ENCODE measurements at places on chromosomes 12 and 14. TPM values are rescaled to one million over a fixed set of nuclear protein-coding genes. Genes with fewer than 3 reads are reported as not detected.

The SALL2 gene
- 3.3 TPM for total RNA-seq

The CFAP54 gene
- total RNA-seq: 0.27 TPM

The RERG gene
- total RNA-seq: 2.7 TPM

The CRY1 gene
- total RNA-seq: 11.0 TPM

The SERPINA10 gene
- total RNA-seq: not detected

The BCAT1 gene
- total RNA-seq: 5.0 TPM

The KCNH3 gene
- total RNA-seq: 0.16 TPM

The MYF6 gene
- total RNA-seq: not detected

The GPR162 gene
- total RNA-seq: 4.9 TPM

The FOXA1 gene
- not detected for total RNA-seq

The SERPINA5 gene
- 0.28 TPM for total RNA-seq

The KRT78 gene
- total RNA-seq: not detected

The DHRS1 gene
- 10.7 TPM for total RNA-seq

The C12orf56 gene
- not detected for total RNA-seq

The MUCL1 gene
- total RNA-seq: not detected

The CPNE6 gene
- total RNA-seq: not detected

The KRT74 gene
- total RNA-seq: not detected

The RNASE2 gene
- total RNA-seq: 1.6 TPM

The SYT1 gene
- not detected for total RNA-seq

The FSCB gene
- total RNA-seq: not detected

The CCDC177 gene
- not detected for total RNA-seq

The RXYLT1 gene
- 16.2 TPM for total RNA-seq

The PLCZ1 gene
- not detected for total RNA-seq

The TAS2R9 gene
- not detected for total RNA-seq

The R3HDM2 gene
- total RNA-seq: 70.3 TPM

The ARL1 gene
- 95.6 TPM for total RNA-seq

The HPD gene
- total RNA-seq: 3.4 TPM

The AKAP3 gene
- total RNA-seq: 3.1 TPM

The LRIG3 gene
- total RNA-seq: 8.5 TPM

The A2M gene
- 606 TPM for total RNA-seq

The PRIMA1 gene
- 2.4 TPM for total RNA-seq

The MAP3K9 gene
- total RNA-seq: 1.1 TPM

The PLEK2 gene
- total RNA-seq: not detected

The BBOF1 gene
- total RNA-seq: 3.1 TPM

The PZP gene
- 0.43 TPM for total RNA-seq

The EFS gene
- total RNA-seq: 1.6 TPM

The SLC24A4 gene
- total RNA-seq: 0.49 TPM

The KRT81 gene
- not detected for total RNA-seq

The RNASE3 gene
- total RNA-seq: not detected

The IGFBP6 gene
- total RNA-seq: 27.0 TPM

The TSPAN19 gene
- total RNA-seq: 0.82 TPM

The LGR5 gene
- total RNA-seq: not detected

The PRICKLE1 gene
- total RNA-seq: 36.9 TPM

The SDR9C7 gene
- total RNA-seq: not detected

The GLIPR1L1 gene
- total RNA-seq: not detected

The PRKAG1 gene
- 100 TPM for total RNA-seq

The TCL1B gene
- not detected for total RNA-seq

The ADAMTS20 gene
- not detected for total RNA-seq

The PLEKHD1 gene
- total RNA-seq: 0.05 TPM

The YY1 gene
- 37.4 TPM for total RNA-seq

The TTC9 gene
- 1.3 TPM for total RNA-seq

The GPR84 gene
- not detected for total RNA-seq

The CLEC6A gene
- not detected for total RNA-seq

The TRIM9 gene
- 0.59 TPM for total RNA-seq

The KRT3 gene
- total RNA-seq: not detected

All from heart right ventricle (tissue), 16 donors.